ENCODE measurements at places on chromosomes 12 and 14. TPM values are rescaled to one million over a fixed set of nuclear protein-coding genes. Genes with fewer than 3 reads are reported as not detected.

STYK1 gene
- total RNA-seq: 0.28 TPM

CIDEB gene
- 0.12 TPM for total RNA-seq

KRT82 gene
- total RNA-seq: not detected

YBX3 gene
- total RNA-seq: 252 TPM

CACNA1C gene
- total RNA-seq: 0.09 TPM
